Pancreas (tissue), 10 donors: ENCODE measurements at places on chromosomes 3 and 15. TPM values are rescaled to one million over a fixed set of nuclear protein-coding genes. Genes with fewer than 3 reads are reported as not detected.

GRCh38 chr15:72872066-72872845 lies 88.7 kb upstream of the ADPGK start:
- H3K4me3 ChIP-seq = no peak overlapping the region
- H3K36me3 ChIP-seq = no peaks in the 10 kb centered on the region
- no peak for DNase-seq
- H3K27ac ChIP-seq = no peak overlapping the region
- H3K27me3 ChIP-seq = no peaks in the 10 kb centered on the region

DNA sequence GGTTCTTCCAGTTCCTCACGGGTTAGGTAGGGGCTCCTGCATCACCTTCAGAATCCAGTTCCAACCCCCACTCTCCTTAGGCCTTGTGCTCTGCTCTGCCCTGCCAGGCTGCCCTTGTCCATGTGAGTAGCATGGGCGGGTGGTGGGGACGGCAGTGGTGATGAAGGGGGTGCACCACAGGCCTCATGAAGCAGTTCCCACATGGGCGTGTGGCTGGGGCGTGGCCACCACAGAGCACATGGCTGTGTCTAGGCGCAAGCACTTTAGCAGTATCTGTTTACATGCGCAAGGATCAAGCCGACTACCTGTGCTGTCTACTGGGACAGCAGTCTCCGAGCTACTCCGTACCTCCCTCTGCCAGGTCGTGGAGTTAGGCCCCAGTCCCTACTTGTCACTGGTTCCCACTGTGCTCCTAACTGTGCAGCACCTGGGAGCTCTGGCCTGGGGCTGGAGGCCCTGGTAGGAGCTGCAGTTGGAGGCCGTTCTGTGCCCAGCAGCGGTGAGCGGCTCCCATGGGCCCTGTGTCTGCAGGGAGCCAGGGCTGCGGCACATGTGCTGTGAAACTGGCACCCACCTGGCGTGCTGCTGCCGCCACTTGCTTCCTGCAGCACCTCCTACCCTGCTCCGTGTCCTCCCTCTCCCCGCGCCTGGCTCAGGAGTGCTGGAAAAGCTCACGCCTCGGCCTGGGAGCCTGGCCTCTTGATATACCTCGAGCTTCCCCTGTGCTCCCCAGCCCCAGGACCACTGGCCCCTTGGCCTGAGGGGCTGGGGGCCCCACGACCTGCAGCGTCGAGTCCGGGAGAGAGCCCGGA lies 53.5 kb downstream of the PLXNA1 start:
- H3K4me1 ChIP-seq = no peaks in the 10 kb centered on the region
- H3K36me3 ChIP-seq = no peaks in the 10 kb centered on the region
- no peak for DNase-seq
- H3K27me3 ChIP-seq = no peaks in the 10 kb centered on the region
- H3K27ac ChIP-seq = no peak overlapping the region

DNA sequence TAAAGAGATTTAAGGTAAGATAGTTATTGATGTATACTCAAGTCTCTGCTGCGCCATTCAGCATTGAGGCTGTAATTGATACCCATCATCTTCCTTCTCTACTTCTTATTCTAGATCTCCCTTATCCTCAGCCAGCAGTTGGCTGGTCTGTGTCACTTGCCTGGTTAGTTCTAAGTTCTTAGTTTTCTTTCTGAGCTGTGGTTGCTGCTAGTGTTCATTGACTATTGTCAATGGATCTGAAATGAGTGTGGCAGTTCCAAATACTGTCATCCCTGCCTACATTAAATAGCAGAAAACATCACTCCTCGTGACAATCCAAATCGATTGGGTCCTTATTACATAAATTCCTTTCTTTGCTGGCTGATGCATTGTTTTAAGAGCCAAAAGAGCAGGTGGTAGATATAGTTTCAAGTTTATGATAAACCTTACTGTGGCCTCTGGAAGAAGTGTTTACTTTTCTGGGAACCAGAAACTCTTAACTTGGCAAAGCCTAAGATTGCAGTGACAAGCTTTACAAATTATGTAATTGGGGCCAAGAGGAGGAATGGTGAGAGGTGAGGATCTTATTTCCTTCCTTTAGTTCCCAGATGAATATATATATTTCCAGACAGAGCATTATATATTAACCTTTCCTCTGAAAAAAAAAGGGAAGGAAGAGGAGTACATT lies 168.0 kb downstream of the GMNC start:
- peak; percentile 4 for DNase-seq
- no peak overlapping the region for H3K4me3 ChIP-seq
- peaks cover 17% of the 10 kb centered on the region for H3K4me1 ChIP-seq
- H3K27ac ChIP-seq = peak overlapping the region; percentile 12

DNA sequence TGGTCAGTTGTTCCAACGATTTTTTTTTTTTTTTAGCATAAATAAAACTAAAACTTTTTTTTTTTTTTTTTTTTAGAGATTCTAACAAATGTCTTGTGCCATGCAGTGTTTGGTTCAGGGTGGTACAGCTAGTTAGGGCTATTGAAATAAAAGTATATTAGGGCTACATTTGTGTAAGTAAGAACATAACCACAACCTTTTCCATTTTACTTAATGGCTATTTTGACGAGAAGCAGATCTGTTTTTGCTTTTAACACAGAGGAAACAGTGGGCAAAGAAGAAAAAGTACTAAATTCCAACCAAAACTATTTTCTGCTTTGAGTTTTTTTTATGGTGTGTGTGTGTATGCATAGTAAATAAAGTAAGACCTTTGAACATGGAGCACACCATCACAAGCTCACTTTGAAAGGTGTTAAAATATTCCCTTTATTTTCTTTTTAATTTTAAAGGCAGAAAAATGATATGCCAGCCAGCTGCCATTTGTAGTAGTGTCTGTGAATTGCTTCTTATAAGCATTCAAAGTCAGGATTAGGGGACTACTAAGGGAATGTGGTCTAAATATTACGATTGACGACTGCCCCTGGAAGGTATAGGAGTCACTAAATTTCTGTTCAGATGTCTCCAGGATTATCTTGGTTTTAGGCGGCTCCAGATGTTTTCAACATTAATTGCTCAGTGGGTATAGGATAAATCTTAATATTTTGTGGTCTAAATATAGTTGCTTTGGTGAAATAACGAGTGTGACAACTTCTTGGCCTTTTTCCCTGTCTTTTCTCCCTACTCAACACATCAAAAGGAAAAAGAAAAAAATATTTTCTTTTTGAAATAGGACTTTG lies 3.1 kb downstream of the RARB start:
- no peaks in the 10 kb centered on the region for H3K27me3 ChIP-seq
- peaks cover 17% of the 10 kb centered on the region for H3K4me1 ChIP-seq
- H3K4me3 ChIP-seq = no peak overlapping the region
- peak overlapping the region; percentile 71 for H3K27ac ChIP-seq
- no peaks in the 10 kb centered on the region for H3K36me3 ChIP-seq

GRCh38 chr15:78067328-78068228 lies 9.9 kb downstream of the TBC1D2B start:
- H3K27ac ChIP-seq = no peak overlapping the region
- H3K4me3 ChIP-seq = no peak overlapping the region
- DNase-seq = no peak
- H3K27me3 ChIP-seq = no peaks in the 10 kb centered on the region

GRCh38 chr3:102514241-102514640 lies 79.4 kb downstream of the ZPLD1 start:
- H3K27me3 ChIP-seq = no peaks in the 10 kb centered on the region
- H3K36me3 ChIP-seq = no peaks in the 10 kb centered on the region
- no peak overlapping the region for H3K4me3 ChIP-seq
- no peak for DNase-seq
- H3K27ac ChIP-seq = no peak overlapping the region

- no peak overlapping the region for H3K27ac ChIP-seq
- no peak overlapping the region for H3K4me3 ChIP-seq
- no peaks in the 10 kb centered on the region for H3K36me3 ChIP-seq
- DNase-seq = no peak
- H3K4me1 ChIP-seq = no peaks in the 10 kb centered on the region
Observed at GRCh38 chr3:31465999-31466398, 66.7 kb upstream of the STT3B start.

DNA sequence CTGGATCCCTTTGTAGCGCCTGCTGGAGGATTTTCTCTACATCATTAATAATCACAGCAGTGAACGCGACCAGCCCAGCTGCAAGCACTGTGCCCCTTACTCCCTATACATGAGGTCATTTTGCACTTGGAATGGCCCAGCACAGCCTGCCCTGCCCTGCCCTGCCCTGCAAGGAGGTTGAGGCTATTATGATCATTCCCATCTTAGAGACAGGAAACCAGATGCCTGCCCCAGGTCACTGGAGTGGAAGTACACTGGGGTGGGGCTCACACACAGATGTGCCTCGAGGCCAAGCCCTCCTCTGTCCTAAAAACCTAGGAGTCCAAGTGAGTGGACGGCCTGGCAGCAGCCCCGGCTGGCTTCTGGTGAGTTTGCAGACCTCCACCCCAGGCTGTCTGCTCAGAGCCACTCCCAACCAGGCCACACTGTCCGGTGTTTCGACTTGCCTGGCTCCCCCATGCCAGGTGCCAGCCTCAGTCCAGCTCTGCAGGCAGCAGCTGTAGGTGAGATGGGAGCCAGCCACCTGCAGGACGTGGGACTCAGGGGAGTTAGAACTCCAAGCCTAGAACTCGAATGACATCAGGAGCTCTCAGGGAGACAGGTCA lies 30.4 kb upstream of the SEC61A1 start:
- H3K4me3 ChIP-seq = no peak overlapping the region
- no peak overlapping the region for H3K27ac ChIP-seq
- no peaks in the 10 kb centered on the region for H3K36me3 ChIP-seq
- H3K4me1 ChIP-seq = no peaks in the 10 kb centered on the region
- no peak for DNase-seq
- H3K27me3 ChIP-seq = no peaks in the 10 kb centered on the region

DNA sequence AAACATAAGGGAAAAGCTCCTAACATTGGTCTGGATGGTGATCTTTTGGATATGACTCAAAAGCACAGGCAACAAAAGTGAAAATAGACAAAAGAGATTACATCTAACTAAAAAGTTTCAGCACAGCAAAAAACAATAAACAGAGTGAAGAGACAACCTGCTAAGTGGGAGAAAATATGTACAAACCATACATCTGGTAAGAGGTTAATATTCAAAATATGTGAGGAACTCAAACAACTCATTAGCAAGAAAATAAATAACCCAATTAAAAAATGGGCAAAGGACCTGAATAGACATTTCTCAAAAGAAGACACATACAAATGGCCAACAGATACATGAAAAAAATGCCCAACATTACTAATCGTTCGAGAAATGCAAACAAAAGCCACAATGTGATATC lies 19.0 kb upstream of the NR1I2 start:
- H3K4me1 ChIP-seq = no peaks in the 10 kb centered on the region
- H3K4me3 ChIP-seq = no peak overlapping the region
- H3K27ac ChIP-seq = no peak overlapping the region
- DNase-seq = no peak
- H3K36me3 ChIP-seq = no peaks in the 10 kb centered on the region

The CHRNA7 gene
- total RNA-seq = 1.9 TPM

DNA sequence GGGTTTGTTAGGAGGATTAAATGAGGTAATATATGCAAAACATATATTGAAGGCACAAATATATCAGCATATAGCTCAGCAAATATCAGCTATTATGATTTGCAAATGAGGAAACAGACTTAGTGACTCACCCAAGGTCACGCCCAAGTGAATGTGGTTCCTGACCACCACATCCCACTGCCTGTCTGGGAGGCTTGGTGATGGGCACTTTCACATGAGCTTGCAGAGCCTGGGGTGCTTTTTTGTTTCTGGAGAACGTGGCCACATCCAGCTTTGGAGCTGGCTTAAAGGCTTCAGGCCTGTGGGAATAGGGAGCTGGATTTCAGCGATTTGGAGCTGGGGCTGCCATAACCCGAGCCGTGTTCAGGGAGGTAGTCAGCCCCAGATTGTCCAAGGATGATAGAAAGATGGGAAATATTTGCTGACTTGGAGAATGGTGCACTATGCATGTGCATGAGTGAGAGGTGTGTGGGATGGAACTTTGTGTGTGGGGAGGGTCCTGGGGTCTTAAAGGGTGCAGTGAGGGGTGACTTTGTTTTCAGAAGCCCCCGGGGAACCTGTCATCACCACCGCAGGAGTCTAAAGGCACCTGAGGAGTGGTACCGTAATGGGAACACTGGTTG lies 12.0 kb upstream of the FGD5 start:
- no peak overlapping the region for H3K27ac ChIP-seq
- no peak overlapping the region for H3K4me3 ChIP-seq
- no peaks in the 10 kb centered on the region for H3K36me3 ChIP-seq
- H3K4me1 ChIP-seq = no peaks in the 10 kb centered on the region

DNA sequence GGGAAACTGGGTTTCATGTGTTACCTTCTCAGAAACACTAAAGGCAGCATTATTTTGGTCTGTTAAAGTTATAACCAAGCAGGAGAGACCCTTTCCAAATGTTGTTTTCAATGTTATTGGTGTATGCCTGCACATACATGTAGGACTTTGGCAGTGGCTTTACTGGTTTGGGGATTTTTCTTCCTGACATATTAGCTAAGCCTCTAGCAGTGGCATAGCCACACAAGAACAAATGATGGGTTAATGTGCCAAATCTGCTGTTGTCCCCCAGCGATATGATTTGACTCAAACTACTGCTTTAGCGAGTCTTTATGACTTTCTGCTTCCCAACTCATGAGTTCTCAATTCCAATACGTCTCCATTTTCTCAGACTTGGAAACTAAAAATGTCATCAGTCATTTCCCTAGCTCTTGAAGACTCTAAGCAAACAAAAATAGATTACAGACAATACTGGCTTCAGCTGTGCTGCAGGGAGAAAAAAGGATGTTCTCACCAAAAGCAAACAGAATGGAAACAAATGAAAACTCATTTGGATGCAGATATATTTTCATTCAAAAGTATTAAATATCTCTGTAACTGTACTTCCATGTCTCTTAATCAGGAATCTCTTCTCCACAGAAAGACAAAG lies 29.6 kb downstream of the TPM1 start:
- no peak for DNase-seq
- no peaks in the 10 kb centered on the region for H3K4me1 ChIP-seq
- no peak overlapping the region for H3K27ac ChIP-seq
- no peak overlapping the region for H3K4me3 ChIP-seq
- H3K36me3 ChIP-seq = no peaks in the 10 kb centered on the region
- H3K27me3 ChIP-seq = no peaks in the 10 kb centered on the region

The CALML4 gene
- total RNA-seq = 1.5 TPM

- no peaks in the 10 kb centered on the region for H3K27me3 ChIP-seq
- H3K4me3 ChIP-seq = no peak overlapping the region
- no peaks in the 10 kb centered on the region for H3K36me3 ChIP-seq
- no peaks in the 10 kb centered on the region for H3K4me1 ChIP-seq
Observed at GRCh38 chr15:56390739-56391267, 25.6 kb downstream of the TEX9 start.

The TMEM87A gene
- 27.2 TPM for total RNA-seq

DNA sequence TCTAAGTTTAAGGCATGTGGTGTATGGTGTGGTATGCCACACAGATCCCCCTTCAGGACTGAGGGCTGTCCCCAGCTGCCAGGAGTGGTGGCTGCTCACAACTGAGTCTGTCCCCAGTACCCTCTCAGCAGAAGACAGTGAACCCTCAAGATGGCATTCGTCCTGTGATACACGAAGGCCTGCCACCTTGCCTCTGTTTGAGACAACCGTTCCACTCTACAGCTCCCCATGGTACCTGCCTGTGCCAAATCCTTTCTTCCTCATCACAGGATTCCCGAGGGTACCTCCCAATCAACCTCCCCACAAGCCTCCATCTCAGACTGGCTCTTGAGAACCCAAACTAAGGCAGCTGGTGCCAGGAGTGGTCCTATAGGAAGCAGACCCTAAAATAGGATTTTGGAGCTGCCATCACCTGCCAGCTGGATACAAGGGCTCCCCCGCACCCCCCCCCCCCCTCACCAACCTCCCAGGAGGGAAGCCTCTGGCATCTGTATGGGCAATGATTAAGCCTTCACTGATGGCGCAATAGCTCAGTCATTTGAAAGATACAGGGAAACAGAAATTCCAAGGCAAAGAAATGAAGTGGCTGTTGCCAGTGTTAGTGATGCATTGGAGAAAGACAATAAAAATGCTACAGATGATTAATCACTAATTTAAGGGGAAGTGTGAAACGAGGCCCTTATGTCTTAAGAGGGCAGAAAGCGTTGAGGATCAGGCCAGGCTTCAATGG lies 230.0 kb upstream of the LYSMD4 start:
- H3K36me3 ChIP-seq = no peaks in the 10 kb centered on the region
- DNase-seq = no peak
- H3K4me1 ChIP-seq = no peaks in the 10 kb centered on the region
